Naive thymus-derived CD8-positive, alpha-beta T cell (primary cell): ENCODE measurements at places on chromosomes 13 and 19. TPM values are rescaled to one million over a fixed set of nuclear protein-coding genes. Genes with fewer than 3 reads are reported as not detected.

DNA sequence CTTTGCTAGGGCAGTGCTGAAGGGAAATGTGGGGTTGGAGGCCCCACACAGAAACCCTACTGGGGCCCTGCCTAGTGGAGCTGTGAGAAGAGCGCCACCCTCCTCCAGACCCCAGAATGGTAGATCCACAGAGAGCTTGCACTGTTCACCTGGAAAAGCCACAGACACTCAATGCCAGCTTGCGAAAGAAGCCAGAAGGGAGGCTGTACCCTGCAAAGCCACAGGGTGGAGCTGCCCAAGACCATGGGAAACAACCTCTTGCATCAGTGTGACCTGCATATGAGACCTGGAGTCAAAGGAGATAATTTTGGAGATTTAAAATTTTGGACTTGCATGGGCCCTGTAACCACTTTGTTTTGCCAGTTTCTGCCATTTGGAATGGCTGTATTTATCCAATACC lies 615.4 kb upstream of the MIR17HG start:
- H3K36me3 ChIP-seq = no peaks in the 10 kb centered on the region
- DNase-seq = no peak
- H3K27me3 ChIP-seq = no peaks in the 10 kb centered on the region
- no peaks in the 10 kb centered on the region for H3K4me1 ChIP-seq
- H3K27ac ChIP-seq = no peak overlapping the region

- no peaks in the 10 kb centered on the region for H3K36me3 ChIP-seq
- H3K27ac ChIP-seq = no peak overlapping the region
- H3K27me3 ChIP-seq = peaks cover 8% of the 10 kb centered on the region
- no peak for DNase-seq
Measured at GRCh38 chr13:101939370-101939769, 462.5 kb downstream of the FGF14 start.

- no peak overlapping the region for H3K27ac ChIP-seq
- DNase-seq = no peak
- H3K4me1 ChIP-seq = no peaks in the 10 kb centered on the region
- peaks cover 3% of the 10 kb centered on the region for H3K36me3 ChIP-seq
Measured at GRCh38 chr19:33316541-33317264, 14.4 kb upstream of the CEBPA start.

- peak overlapping the region; percentile 91 for H3K4me3 ChIP-seq
- peak overlapping the region; percentile 86 for H3K27ac ChIP-seq
- peaks cover 14% of the 10 kb centered on the region for H3K27me3 ChIP-seq
- H3K4me1 ChIP-seq = peaks cover 16% of the 10 kb centered on the region
- peak; percentile 28 for DNase-seq
- H3K36me3 ChIP-seq = no peaks in the 10 kb centered on the region
Measured at GRCh38 chr13:42047561-42048341, 697 bp upstream of the DGKH start.

DNA sequence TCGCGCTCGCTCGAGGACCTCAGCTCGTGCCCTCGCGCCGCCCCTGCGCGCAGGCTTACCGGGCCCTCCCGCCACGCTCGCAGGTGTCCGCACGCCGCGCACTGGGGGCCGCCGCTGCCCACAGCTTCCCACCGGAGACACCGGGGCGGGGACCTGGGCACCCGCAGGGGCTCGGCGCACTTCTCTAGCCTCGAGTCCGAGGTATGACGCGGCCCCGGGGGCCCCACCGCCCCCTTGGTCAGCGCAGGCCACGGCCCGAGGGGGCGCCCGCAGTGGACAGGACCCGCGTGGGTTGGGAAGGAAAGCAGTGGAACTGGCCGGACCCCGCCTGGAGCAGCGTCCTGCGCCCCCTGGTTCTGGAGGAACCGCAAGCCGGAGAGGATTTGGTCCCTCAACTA lies 2.1 kb upstream of the GRWD1 start:
- no peak overlapping the region for H3K27ac ChIP-seq
- no peak overlapping the region for H3K4me3 ChIP-seq
- no peak for DNase-seq
- H3K4me1 ChIP-seq = peaks cover 30% of the 10 kb centered on the region
- peaks cover 22% of the 10 kb centered on the region for H3K27me3 ChIP-seq
- H3K36me3 ChIP-seq = peaks cover 9% of the 10 kb centered on the region

DNA sequence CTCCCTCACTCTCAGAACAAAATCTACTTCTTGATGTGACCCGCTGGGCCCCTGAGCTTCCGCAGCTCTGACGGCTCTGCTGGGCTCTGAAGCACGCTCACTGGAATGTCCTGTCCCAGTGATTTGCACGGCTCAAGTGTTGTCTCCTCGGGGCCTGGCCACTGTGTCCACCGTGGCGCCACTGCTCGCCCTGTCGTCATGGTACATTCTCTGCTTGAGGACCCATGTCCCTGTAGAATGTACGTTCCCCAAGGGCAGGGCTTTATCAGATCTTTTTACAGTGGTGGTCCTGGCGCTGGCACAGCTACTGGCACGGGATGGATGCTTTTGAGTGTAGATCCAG lies 12.1 kb downstream of the KLHL26 start:
- DNase-seq = no peak
- peaks cover 35% of the 10 kb centered on the region for H3K4me1 ChIP-seq
- H3K4me3 ChIP-seq = no peak overlapping the region
- peaks cover 4% of the 10 kb centered on the region for H3K36me3 ChIP-seq
- H3K27ac ChIP-seq = peak overlapping the region; percentile 20

Gene OR7A17
- not detected for polyA plus RNA-seq

- H3K27ac ChIP-seq = peak overlapping the region; percentile 100
- H3K4me3 ChIP-seq = peak overlapping the region; percentile 100
- H3K36me3 ChIP-seq = peaks cover 6% of the 10 kb centered on the region
- H3K27me3 ChIP-seq = no peaks in the 10 kb centered on the region
Measured at GRCh38 chr13:19634256-19634740, 839 bp downstream of the MPHOSPH8 start.

DNA sequence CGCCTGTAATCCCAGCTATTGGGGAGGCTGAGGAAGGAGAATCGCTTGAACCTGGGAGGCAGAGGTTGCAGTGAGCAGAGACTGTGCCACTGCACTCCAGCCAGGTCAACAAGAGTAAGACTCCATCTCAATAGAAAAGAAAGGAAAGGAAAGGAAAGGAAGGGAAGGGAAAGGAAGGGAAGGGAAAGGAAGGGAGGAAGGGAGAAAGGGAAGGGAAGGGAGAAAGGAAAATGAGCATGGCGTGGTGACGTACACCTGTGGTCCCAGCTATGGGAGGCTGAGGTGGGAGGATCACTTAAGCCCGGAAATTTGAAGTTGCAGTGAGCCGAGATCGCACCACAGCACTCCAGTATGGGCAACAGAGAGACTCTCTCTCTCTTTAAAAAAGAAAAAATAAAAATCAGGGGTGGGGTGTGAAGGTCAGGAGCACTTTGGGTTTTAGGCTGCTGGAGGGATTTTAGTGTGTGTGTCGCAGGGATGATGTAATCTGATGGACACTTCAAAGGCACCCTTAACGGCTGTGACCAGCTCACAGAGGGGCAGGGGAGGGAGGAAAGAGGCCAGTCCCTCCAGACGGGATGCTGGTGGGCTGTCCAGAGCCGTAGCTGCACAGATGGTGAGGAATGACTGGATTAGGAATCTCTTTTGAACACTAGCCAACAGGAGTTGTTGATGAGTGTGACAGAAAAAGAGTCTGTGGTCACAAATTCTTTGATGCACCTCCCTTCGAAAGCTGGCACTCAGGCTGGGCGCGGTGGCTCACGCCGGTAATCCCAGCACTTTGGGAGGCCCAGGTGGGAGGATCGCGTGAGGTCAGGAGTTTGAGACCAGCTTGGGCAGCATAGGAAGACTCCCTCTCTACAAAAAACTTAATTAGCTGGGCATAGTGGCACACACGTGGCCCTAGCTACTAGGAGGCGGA lies 27.6 kb downstream of the TMPRSS9 start:
- DNase-seq = no peak
- H3K27me3 ChIP-seq = no peaks in the 10 kb centered on the region
- H3K4me3 ChIP-seq = no peak overlapping the region
- peaks cover 10% of the 10 kb centered on the region for H3K4me1 ChIP-seq
- no peak overlapping the region for H3K27ac ChIP-seq

DNA sequence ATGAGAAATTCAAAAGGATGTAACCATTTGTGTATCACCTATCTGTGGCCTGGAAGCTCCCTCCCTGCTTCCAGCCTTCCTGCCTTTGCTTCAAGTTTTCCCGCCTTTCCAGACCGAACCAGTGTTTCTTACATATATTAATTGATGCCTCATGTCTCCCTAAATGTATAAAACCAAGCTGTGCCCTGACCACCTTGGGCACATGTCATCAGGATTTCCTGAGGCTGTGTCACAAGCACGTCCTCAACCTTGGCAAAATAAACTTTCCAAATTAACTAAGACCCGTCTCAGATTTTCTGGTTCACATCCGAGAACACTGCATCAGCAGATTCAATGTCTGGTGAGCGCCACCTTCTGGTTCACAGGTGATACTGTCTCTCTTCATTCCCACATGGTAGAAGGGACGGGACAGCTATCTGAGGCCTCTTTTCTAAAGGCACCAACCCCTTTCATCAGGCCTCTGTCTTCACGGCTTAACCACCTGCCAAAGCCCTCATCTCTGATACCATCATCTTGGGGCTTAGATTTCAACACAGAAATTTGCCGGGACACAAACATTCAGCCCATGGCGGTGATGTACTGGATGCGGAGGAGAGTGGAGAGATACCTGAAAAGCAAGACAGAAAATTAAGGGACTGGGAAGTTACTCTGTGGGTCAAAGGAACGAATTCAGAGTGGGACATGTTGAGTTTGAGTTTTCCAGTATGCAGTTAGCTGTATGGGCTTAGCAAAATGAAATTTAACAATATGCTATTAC lies 58.7 kb upstream of the PABPC3 start:
- peak; percentile 32 for DNase-seq
- H3K36me3 ChIP-seq = no peaks in the 10 kb centered on the region
- H3K4me3 ChIP-seq = no peak overlapping the region
- no peak overlapping the region for H3K27ac ChIP-seq
- peaks cover 2% of the 10 kb centered on the region for H3K4me1 ChIP-seq
- peaks cover 20% of the 10 kb centered on the region for H3K27me3 ChIP-seq

DNA sequence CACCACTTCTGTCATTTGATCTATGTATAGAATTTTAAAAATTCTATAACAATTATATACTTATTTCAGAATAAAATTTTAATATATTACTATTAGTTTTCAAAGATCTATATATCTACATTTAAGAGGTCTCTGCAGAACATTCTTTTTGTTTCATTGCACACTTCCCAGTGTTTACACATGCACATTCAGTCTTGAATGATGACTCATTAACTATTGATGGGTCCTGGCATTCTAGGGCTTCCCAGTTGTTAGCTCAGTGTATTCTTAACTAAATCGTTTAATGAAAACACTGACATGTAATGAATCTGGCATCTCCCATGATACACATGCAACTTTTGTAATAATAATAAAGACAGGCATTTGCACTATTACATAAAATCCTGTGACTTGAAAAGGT lies 324.6 kb downstream of the KLF12 start:
- no peak overlapping the region for H3K4me3 ChIP-seq
- peaks cover 69% of the 10 kb centered on the region for H3K36me3 ChIP-seq
- no peak for DNase-seq
- peak overlapping the region; percentile 10 for H3K27ac ChIP-seq

Gene DENND1C
- 67.7 TPM for polyA plus RNA-seq

- no peak overlapping the region for H3K27ac ChIP-seq
- no peaks in the 10 kb centered on the region for H3K36me3 ChIP-seq
- peaks cover 13% of the 10 kb centered on the region for H3K4me1 ChIP-seq
Measured at GRCh38 chr19:12868540-12869112, 12.6 kb downstream of the DNASE2 start.

DNA sequence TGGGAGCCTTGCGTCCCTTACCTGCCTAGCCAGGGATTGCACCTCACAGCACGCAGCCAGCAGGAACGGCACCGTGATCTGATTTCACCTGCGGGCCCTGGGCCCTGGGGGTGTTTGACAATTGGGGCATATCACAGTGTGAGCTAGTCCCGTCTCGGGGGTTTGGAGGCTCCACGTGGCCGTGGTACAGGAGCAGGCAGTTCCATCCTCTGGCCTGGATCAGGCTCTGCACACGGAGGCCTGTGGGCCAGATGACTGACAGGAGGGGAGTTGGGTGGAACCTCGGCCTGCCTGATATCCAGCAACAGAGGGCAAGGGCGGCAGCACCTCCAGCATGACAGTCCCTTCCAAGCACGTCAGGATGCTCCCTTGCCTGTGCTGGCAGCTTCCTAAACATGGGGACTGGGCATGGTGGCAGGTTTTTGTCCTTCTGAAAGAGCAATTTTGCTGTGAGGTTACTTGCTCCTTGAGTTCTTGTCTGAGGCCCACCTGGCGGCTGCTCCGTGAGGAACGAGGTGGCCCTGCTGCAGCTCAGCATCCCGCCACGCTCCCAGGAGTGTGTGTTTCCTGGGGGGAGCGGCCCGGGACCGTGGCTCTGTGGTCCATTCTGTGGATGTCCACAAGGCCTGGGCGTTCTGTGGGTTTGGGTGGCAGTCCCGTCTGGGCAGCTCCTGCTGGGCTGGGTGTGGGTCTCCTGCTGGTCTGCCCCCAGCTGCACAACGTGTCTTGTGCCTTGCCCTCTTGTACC lies 6.3 kb upstream of the RPS15 start:
- no peak for DNase-seq
- H3K27ac ChIP-seq = no peak overlapping the region
- no peak overlapping the region for H3K4me3 ChIP-seq
- H3K36me3 ChIP-seq = no peaks in the 10 kb centered on the region
- H3K27me3 ChIP-seq = no peaks in the 10 kb centered on the region
- H3K4me1 ChIP-seq = peaks cover 2% of the 10 kb centered on the region

GRCh38 chr19:48419158-48419920 lies 25.9 kb downstream of the GRIN2D start:
- peak; percentile 65 for DNase-seq
- peaks cover 27% of the 10 kb centered on the region for H3K4me1 ChIP-seq
- H3K36me3 ChIP-seq = no peaks in the 10 kb centered on the region
- H3K27ac ChIP-seq = peak overlapping the region; percentile 39

Gene VSTM1
- polyA plus RNA-seq = not detected

- peak overlapping the region; percentile 92 for H3K4me3 ChIP-seq
- peak overlapping the region; percentile 83 for H3K27ac ChIP-seq
- H3K27me3 ChIP-seq = peaks cover 3% of the 10 kb centered on the region
- no peak for DNase-seq
- H3K4me1 ChIP-seq = peaks cover 15% of the 10 kb centered on the region
Measured at GRCh38 chr19:35031072-35031881, 1.0 kb downstream of the SCN1B start.

DNA sequence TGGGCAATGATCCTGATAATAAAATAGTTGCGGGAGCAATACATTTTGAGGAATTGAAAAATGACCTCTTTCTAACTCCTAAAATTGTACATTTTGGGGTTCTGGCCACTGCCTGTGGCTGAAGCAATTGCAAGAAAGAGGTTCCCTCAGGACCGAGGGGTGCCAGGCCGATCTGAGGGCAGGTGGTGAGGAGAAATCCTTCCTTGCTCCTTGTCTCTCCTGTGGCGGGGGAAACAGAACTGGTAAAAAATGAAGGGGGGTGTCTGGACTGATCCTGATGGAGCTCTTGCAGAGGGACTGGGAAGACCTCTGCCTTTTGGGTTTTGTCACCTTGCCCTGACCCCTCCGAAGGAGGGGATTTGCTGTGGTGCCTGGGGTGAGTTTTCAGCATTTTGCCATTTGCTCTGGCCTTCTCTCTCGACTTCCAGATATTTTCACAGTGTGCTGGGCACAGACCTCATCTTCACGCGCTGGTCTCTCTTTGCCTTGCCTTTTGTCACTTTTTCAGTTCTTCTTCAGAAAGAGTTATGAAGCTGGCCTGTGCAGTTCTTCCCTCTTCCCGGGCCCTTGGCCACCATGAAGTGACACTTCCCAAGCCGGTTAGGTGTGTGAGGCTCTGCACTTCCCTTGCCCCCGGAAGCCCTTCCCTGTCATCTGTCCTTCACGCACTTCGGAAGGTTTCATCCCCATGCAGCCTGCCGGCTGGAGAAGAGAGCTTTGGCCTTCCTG lies 22.2 kb downstream of the NFIX start:
- peaks cover 22% of the 10 kb centered on the region for H3K27me3 ChIP-seq
- H3K27ac ChIP-seq = no peak overlapping the region
- no peaks in the 10 kb centered on the region for H3K36me3 ChIP-seq
- peaks cover 15% of the 10 kb centered on the region for H3K4me1 ChIP-seq
- no peak overlapping the region for H3K4me3 ChIP-seq
